Renal cortical epithelial cell (primary cell): ENCODE measurements at places on chromosomes 7 and 10. TPM values are rescaled to one million over a fixed set of nuclear protein-coding genes. Genes with fewer than 3 reads are reported as not detected.

Gene AGMO
- 0.05 and 0.35 TPM in 2 replicates for total RNA-seq

Gene SPRN
- total RNA-seq: 0.17 and 0.35 TPM in 2 replicates

Gene BCCIP
- total RNA-seq: 46.4 and 71.1 TPM in 2 replicates

Gene SFMBT2
- total RNA-seq: 0.35 and 0.45 TPM in 2 replicates

Gene UBE2D1
- 16.3 and 29.4 TPM in 2 replicates for total RNA-seq

Gene LRRC18
- total RNA-seq: not detected in 2 replicates

Gene POR
- total RNA-seq: 54.0 and 82.1 TPM in 2 replicates

Gene PIP4K2A
- 24.1 and 42.5 TPM in 2 replicates for total RNA-seq

Gene CTNNA3
- under 0.01 TPM in 1 of 2 replicates, not detected in the other for total RNA-seq

Gene SYT15
- total RNA-seq: 1.0 TPM in 1 of 2 replicates, not detected in the other
